ENCODE measurements at places on chromosomes 1 and 21. TPM values are rescaled to one million over a fixed set of nuclear protein-coding genes. Genes with fewer than 3 reads are reported as not detected.
A peak's percentile ranks its signal among the peaks of the same experiment; 100 is the strongest.

- DNase-seq: no peak
These were observed 256.5 kb downstream of the FGGY start for GRCh38 chr1:59553371-59553770.

GRCh38 chr1:67217938-67218337, 51.7 kb downstream of the IL23R start:
- no peak for DNase-seq

- peak; percentile 67 for DNase-seq
These were observed at the start of gene LRRC8B for GRCh38 chr1:89524369-89525168. TSS of gene LRRC8B (plus strand) at chr1:89524829. CDS start at chr1:89582651, 57,822 bp downstream.

DNA sequence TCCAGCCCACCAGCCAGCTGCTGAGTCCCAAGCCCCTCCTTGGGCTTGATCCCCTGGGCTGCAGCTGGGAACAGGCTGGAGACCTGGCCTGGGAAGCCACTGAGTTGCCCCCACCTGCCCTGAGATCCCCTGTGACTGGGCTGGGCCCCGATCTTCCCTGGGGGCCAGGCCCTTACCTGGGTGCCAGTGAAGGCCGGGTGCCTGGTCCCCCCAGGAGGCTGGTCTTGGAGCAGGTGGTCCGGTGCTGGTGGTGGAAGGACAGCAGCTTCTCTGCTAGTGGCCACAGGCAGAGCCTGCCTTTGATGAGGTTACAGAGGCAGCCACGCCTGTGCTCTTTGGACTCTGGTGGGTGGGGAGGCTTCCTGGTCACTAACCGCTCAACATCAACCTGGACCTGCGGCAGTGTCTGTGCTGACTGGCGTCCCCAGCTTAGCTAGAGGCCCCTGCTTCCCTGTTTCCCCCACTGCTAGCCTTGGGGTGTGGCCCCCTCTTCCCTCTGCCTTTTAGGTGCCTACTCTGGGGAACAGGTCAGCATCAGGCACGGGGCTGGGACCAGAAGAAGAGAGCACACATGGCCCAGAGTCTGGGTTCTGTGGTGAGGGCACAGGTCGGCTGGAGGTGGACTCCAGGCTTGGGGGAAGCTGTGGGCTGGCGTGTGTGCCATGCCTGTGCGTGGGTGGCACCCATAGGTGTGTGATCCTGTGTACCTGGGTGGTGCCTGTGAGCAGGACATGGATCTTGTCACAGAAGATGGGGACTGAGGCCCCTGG, at the start of gene EPS8L3:
EPS8L3 (minus strand) TSS at position 278 of the 770 bp plus-strand sequence. CDS start 2,174 bp downstream, outside the sequence.
- no peak for DNase-seq

GRCh38 chr21:42149656-42150473, 69.1 kb upstream of the ABCG1 start:
- DNase-seq: no peak

DNA sequence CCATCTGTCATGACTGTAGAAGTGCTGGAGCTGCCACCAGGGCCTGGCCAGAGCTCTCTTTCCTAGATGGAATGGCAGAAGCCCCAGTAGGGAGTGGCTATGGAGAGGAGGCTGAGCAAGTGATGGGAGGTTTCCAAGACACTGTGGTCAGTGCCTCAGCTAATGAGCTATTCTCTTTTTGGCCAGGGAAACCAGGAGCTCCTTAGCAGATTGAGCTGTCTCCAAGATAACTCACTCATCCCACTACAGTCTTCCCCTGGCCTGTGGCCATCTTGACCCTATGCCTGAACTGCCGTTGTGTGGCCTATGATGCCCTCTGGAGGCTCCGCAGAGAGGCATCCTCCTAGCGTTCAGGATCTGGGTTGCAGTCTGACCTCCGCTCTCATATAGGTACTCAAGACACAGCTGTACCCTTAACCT, 60.5 kb downstream of the ERI3 start:
- DNase-seq: no peak

GRCh38 chr1:248788327-248788726, 32.8 kb upstream of the LYPD8 start:
- no peak for DNase-seq

DNA sequence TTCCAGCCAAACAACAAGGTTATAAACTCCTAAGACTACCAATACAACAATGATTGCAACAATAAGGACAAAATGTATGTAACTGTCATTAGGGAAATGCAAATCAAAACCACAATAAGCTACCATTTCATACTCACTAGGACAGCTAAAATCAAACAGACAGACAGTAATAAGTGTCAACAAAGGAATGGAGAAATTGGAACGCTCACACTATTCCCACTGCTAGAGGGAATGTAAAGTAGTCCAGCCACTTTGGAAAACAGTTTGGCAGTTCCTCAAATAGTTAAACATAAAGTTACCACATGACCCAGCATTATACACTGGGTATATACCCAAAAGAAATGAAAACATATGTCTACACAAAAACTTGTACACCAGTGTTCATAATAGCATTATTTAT, 9.3 kb downstream of the PRKAB2 start:
- DNase-seq: no peak

- DNase-seq: no peak
These were observed 40.0 kb downstream of the GPSM2 start for GRCh38 chr1:108916788-108917187.

DNA sequence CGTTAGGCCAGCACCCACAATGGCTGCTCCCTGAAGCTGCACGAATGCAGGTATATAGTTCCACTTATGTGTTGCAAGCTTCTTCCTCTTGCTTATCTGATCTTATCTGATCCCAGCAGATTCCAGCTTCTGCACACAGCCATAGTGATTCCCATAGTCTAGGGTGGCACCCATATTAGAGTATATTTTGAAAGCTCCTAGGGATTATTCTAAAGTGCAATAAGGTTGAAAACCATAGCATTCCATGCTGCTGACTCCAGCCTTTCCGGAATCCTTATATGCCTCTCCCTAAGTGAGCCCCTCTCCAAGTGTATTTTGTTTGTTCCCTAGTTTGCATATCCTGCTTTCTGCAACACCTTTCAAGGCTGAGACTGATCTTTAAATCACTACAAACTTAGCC, 432.0 kb downstream of the SETD4 start:
- DNase-seq: no peak

- no peak for DNase-seq
These were observed 2.0 kb upstream of the LHX4 start for GRCh38 chr1:180227861-180228647.

DNA sequence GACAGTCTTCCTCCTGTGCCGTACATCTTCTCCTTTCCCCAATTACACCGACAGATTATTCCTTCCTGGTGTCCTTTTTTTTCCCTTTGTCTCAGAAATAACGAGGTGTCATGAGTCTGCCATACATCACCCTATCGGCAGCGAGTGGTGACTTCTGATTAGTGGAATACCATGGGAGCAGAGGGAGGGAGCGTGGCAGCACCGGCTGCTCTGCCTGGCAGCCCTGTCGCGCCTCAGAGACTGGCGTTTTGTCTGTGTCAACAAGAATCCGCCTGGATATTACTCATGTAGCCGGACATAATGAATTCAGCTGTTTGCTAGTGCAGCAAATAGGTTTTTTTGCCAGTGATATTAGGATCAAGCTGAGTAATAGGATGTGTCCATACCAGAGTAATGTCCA, 51.8 kb downstream of the UTP25 start:
- no peak for DNase-seq

DNA sequence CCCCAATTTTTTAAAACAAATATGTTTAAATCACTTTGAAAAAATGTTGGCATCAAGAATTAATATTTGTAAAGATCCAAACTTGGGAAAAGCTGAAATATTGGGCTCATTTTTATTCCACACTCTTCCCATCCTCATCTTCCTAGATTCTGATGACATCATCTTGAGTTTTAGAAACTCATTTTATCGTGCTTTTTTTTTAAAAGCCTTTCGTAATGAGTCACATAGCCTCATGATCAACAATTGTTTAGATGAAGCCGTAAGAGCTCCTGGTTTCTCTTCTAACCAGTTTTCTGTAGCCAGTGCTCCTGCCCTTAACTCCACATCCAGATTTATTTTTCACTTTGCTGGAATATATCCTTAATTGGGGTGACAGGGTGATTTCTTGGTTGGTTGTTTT, 78.6 kb downstream of the POFUT2 start:
- DNase-seq: no peak

DNA sequence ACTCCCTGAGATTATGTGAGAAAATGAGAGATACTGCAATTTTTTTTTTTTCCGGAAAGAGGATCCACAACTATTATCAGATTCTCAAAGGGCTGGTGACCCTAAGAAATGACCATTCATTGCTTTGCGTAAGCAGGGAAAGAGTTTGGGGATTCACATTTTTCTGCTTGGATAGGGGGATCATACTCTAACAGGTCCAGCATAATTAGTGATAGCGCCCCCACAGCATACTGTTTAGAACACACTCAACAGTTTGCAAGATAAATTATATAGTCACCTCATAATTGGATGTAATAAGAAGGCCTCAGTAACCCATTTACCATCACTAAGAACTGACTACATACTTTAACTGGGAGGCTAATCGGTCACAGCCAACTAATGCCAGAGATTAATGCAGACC, 1.9 kb downstream of the CCT3 start:
- no peak for DNase-seq

DNA sequence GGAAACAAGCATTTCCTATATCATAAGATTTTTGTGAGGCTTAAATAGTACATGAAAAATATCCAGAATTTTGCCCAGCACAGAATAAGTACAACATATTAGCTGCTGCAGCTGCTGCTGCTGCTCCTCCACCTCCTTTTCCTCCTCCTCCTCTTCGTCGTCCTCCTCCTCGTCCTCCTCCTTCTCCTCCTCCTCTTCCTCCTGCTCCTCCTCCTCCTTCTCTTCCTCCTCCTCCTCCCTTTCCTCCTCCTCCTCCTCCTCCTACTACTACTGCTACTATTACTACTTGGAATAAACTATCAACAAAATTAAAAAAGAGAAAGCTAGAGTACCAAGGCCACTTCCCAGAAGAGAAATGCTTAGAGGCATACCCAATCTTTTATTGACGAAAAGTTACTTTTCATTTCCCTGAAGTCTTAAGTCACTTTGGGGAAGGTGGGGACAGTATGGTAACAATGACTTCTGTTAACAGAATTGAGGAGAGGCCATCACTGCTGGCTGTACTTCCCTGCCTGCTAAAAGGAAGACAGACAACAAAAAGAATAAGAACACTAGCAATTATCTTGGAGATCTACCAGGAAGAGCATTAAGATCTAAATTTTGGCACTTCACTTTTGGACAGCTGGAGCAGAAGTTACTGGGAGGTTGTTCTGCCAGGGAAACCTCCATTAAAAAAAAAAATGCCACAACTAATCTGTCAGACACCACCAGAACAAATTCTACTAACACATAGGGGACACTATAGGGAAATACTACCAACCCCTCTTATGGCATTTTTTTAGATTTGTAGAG, 7.1 kb downstream of the DENND1B start:
- no peak for DNase-seq

DNA sequence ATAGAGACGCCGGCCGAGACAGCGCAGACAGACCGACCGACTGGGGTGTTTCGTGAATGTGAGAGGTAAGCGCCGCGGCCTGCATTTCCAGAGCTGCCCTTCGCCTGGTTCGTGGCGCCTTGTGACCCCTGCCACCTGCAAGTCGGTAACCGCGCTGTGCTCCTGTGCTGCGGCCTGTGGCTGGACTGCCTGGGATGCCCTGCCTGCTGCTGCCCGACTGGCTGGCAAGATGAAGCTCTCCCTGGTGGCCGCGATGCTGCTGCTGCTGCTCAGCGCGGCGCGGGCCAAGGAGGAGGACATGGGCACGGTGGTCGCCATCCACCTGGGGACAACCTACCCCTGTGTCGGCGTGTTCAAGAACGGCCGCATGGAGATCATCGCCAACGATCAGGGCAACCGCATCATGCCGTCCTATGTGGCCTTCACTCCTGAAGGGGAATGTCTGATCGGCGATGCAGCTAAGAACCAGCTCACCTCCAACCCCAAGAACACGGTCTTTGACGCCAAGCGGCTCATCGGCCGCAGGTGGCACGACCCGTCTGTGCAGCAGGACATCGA, 150.8 kb downstream of the RRAGC start:
- no peak for DNase-seq

GRCh38 chr1:53580739-53581475, 121.7 kb downstream of the DMRTB1 start:
- no peak for DNase-seq

The E2F2 gene
- total RNA-seq: 3.8 TPM

The F5 gene
- total RNA-seq: 0.13 TPM

The BCL2L15 gene
- total RNA-seq: 0.26 TPM

The PTPRC gene
- total RNA-seq: not detected

The ZNF648 gene
- not detected for total RNA-seq

The DLGAP3 gene
- not detected for total RNA-seq

The TNFSF4 gene
- 49.1 TPM for total RNA-seq

The FMO5 gene
- 0.73 TPM for total RNA-seq

The NBPF6 gene
- not detected for total RNA-seq

The SMIM11 gene
- total RNA-seq: 21.9 TPM

The SPRR3 gene
- not detected for total RNA-seq

The PSEN2 gene
- total RNA-seq: 24.2 TPM

The RNU1-2 gene
- total RNA-seq: under 0.01 TPM

The CRNN gene
- total RNA-seq: not detected

Data from pulmonary artery endothelial cell (primary cell).